Small intestine (tissue), 16 donors: ENCODE measurements at places on chromosomes 7 and 10.

- no peak overlapping the region for H3K27ac ChIP-seq
- H3K27me3 ChIP-seq: no peaks in the 10 kb centered on the region
- H3K36me3 ChIP-seq: no peaks in the 10 kb centered on the region
- H3K4me3 ChIP-seq: no peak overlapping the region
- H3K4me1 ChIP-seq: no peaks in the 10 kb centered on the region
- no peak for DNase-seq
Observed at GRCh38 chr10:76329891-76330575, 898.6 kb downstream of the LRMDA start.

DNA sequence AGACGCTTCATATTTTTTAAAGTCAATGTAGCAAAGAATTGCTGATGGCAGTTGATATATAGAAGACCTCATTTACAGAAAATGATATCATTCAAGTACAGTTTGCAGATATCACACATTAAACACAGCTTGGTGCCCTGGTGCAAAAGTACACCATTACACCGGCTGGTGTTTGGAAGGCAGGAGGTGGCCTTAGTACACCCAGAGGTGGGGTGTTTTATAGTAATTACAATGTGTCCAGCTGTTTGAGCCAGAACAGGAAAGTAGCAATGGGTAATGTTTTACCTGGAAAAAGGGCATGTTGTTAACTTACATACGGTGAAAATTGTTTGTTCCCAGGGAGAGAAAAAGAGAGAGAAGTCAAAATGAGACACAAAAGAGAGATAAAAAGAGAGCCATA lies 103.0 kb upstream of the YAE1 start:
- H3K36me3 ChIP-seq: no peaks in the 10 kb centered on the region
- no peaks in the 10 kb centered on the region for H3K4me1 ChIP-seq
- H3K27ac ChIP-seq: no peak overlapping the region

DNA sequence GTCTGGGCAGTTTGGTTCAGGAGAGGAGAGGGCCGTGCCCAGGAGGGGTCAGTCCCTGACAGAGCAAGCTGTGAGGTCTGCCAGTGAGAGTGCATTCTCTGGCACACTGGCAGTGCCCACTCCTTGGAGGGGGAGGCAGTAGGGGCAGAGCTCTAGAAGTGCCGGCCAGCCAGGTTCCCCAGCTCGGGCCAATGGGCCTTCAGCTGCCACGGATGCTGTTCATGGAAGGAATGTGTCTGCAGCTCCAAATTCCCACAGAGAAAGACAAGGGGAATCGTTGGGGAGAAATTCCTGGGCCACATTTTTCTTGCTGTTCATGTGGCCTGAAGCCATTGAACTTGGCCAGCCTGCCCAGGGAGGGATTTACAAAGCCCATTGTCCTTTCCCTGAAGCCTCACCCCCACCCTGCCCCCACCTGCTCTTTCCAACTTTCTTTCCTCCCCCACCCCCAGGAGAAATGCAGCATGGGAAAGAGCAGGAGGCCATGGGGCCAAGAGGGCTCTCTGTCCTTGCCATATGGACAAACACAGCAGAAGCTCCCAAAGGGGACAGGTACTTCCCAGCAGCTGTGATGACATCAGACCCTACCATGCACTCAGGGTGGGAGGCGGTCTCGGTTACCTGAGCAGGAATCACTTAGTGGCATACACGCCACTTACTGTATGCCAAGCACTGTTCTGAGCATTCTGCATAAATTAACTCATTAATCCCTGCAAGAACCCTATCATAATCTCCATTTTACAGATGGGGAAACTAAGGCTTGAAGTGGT lies 70.7 kb downstream of the ARHGAP22 start:
- H3K4me3 ChIP-seq: no peak overlapping the region
- no peaks in the 10 kb centered on the region for H3K36me3 ChIP-seq

GRCh38 chr10:51326174-51326573 lies 251.9 kb downstream of the PRKG1 start:
- H3K27ac ChIP-seq: no peak overlapping the region
- no peaks in the 10 kb centered on the region for H3K36me3 ChIP-seq
- no peaks in the 10 kb centered on the region for H3K4me1 ChIP-seq
- H3K27me3 ChIP-seq: no peaks in the 10 kb centered on the region
